ENCODE measurements at places on chromosomes 1 and 21.

DNA sequence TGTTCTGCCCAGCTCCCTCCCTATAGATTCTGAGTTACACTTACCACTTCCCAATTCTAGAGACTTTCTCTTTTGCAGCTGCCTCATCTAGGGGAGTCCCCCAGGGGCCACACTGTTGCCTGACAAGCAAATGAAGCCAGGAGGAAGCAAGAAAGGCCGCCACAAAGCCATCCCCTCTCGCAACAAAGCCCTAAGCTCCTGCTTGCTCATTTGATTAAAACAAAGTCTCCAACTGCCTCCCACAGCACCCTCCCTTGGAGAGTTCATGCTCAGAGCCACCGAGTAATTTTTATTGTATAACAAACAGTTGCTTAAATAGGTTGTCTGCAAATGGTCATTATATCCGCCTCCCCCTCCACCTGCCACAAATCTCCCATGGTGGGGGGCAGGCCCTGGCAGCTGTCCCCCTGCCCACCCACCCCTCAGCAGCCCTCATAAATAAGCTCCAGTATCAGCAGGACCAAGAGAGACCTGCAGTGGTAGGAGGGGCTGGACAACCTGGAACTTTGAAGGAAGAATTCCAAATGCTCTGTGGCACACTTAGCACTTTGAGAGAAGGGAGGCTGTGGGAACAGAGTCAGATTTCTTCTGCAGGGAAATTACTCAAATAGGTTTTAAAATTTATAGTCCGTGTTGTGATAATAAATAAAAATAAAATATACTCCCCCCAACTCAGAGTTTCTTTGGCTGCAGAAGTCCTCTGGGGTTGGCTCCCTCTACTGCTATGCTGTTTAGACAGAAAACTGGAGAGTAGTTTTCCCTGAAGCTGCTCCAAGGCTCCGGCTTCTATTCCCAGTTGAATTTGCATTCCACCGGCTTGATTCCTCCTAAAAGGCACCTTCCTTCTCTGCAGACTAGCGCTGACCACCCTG is 237.5 kb downstream of the TTLL7 start:
- no peak for DNase-seq

DNA sequence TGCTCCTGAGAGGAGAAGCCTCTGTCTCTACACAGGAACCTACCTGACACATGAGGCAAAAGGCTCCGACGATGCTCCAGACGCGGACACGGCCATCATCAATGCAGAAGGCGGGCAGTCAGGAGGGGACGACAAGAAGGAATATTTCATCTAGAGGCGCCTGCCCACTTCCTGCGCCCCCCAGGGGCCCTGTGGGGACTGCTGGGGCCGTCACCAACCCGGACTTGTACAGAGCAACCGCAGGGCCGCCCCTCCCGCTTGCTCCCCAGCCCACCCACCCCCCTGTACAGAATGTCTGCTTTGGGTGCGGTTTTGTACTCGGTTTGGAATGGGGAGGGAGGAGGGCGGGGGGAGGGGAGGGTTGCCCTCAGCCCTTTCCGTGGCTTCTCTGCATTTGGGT is 3.9 kb upstream of the ACKR1 start:
- no peak for DNase-seq

DNA sequence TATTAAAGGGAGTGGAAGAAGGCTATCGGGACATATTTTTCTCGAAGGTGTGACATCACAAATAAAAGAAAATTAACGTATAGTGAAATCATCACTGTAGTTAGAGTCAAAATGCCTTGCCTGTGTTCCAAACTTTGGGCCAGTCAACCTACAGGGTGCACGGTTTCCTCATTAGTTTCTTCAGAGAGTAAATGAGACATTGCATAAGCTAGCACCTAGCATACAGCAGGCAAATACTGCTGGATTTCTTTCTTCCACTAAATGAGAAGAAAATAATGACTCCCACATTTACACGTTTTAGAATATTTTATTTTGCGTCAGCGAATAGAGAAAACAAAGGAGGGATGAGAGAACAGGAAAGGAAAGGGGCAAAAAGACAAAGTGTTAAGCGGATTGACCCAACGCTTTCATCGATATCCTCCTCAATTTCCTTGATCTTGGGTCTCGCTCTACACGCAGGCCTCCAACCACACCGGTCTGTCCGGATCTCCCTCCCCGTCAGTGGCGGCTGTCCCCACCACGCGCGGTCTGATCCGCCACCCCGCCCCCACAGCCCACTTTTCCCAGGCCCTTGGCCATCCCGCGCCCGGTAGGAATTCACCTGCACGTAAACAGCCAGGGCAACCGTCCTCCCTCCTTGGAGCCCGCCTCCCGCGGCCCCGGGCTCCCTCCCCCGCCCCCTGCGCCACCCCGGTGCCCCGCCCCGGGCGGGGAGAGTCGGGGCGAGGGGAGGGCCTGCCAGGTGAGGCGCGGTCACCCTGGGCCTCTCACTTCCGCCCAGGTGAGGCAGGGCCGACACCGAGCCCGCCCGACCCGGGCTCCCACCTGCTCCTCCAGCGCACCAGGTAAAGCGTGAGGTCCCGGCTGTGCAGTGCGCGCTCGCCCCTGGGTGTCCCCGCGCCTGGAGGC is at the start of gene PATJ:
Gene PATJ (plus strand): TSS at position 770 of the 909 bp plus-strand sequence. CDS start 20,413 bp downstream, outside the sequence.
- no peak for DNase-seq

DNA sequence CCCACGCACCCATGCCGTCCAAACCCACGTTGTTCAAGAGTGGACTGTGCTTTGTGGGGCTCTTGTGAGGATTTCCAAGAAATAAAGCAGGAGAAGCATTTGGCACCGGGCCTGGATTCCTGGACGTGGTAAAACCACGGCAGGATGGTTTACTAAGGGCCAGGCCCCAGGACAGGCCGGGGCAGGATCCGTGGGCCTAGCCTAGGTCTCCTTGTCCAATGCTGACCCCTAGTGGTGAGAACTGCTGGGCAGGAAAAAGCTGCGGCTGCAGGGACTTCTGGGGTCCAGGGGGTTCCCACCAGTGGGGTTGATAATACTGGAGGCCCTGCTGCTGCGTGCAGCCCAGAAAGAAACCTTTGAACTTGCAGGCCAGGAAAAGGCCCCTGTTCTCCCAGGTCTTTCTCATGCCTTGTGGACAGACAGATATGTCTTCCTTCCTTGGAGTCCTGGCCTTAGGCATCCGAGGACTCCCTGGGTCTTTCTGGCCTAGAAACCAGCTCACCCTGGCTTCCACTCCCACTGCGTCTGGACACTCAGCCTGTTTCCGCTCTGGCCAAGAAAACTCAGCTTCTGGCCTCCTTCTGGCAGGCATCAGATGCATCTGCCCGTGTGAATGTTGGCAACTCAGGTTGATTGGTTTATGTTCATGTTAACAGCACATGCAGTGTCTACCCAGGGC is 106.9 kb upstream of the TMEM51 start:
- peak; percentile 53 for DNase-seq
